AG08395 (cell line): ENCODE measurements at places on chromosomes 4 and X.
A peak's percentile ranks its signal among the peaks of the same experiment; 100 is the strongest.

DNA sequence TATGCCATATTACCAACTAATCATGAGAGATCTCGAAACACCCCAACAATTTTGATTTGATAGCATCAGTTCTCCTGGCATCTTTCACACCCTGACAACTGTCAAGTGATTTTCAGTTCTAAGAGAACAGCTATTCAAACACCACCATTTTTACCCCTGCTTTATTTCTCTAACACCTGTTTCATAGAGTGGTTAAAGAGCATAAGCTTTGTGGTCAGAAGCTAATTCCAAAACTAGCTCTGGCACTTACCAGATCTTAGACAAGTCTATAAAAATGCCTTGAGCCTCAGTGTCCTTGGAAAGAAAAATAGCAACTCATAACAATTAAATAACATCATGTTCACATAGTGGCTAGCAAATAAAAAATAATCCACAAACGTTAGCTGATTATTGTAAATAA, 17.9 kb downstream of the PPA2 start:
- DNase-seq, result no peak

- no peak for DNase-seq
Measured at GRCh38 chr4:30868111-30868895, 148.1 kb downstream of the PCDH7 start.

GRCh38 chr4:140048419-140048995, 105.5 kb downstream of the MAML3 start:
- DNase-seq, result no peak

- no peak for DNase-seq
Measured at GRCh38 chr4:164212714-164213113, 541.2 kb upstream of the SMIM31 start.

GRCh38 chr4:12137575-12137974, 708.9 kb upstream of the HS3ST1 start:
- DNase-seq, result no peak

DNA sequence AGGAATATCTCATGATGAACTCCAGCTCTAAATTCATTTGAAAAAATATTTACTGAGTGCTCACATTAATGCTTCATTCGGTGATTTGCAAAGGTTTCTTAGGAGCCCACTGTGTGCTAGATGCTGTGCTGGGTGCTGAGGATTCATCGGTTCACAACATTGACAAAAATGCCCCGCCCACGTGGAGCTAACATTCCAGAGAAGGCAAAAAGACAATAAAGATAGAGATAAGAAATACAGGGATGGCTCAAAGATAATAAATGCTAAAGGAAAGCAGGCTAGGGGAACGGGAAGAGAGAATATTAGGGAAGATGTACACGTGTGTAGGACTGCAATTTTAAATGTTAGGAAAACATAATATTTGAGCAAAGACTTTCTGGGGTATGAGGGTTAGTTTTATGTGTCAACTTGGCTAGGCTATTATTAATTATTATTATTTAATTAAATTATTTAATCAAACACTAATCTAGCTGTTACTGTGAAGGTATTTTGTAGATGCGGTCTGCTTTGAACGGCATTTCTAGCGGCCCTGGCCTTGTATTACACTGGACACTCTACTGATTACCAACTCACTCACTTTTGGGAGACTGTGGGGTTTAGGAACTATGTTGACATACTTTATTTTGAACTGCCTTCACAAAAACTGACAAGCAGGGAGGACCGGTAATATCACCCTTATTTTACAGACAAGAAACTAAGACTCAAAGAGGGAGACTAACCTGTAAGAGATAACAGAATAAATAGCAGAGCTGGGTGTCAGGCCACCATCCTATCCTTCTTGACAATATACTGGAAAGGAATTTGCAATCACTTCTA, 61.9 kb upstream of the IRF2 start:
- DNase-seq, result no peak

DNA sequence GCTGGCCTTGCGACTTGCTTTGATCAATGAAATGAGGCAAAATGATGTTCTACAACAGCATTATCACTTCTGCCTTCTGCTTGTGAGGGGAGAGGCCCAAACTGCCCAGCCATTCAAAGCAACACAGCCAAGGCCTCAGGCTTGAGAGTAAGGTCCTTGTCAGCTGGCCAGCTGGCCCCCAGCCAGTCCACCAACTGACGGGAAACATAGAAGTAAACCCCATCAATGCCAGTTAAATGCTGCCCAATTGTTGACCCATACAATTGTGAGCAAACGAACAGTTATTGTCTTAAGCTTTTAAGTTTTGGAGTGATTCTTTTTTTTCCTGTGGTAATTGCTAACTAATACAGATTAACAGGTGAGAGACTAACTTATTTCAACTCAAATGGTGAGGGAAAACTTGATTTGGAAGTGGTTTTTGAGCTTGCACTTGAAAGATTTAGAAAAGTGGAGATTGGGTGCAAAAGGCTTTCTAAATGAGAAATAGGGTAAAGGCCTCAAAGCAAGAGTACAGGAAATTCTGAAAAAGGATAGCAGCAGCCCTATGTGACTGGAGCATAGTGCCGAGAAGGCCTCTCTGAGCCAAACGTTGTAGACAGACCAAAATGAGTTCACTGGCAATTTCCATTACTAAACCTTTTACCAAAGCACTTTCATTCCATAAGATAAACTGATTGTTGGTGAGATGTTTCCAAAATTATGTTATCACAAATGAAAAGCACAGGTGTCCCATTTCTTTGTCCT, 66.9 kb downstream of the ARHGEF38 start:
- DNase-seq, result no peak

GRCh38 chr4:15413010-15413622, 14.7 kb upstream of the C1QTNF7 start:
- no peak for DNase-seq

GRCh38 chrX:18793601-18794089, 86.2 kb downstream of the PPEF1 start:
- DNase-seq, result no peak

DNA sequence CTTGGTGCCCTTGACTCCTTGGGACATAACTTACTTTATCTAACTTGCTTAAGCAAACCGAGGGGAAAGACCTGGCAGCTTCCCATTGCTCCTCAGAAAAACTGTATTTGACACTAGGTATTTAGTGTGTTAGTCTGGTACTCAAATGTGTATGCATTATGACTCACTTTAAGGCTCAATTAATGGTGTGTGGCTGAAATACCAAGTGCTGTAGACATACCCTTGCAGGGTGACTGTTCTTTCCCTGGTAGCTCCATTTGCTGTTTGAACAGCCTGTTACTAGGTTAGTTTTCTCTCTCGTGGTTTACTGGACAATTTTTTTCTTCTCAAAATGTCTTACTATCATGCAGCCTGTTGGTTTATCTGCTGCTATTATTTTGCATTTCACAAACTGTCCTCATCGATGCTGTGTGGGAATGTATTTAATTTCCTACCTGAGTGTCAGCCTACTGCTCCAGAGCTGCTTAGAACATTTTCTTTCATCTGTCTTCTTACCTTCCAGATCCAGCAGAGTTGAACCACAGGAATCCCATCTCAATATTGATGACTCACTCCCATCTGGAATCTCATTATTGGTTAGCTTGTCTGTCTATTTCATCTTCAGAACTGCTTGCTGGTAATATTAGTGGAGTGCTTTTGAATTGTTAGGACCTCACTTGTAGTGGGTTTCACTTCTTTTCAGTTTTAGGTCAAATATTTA, 158.0 kb upstream of the FAT1 start:
- peak; percentile 58 for DNase-seq

DNA sequence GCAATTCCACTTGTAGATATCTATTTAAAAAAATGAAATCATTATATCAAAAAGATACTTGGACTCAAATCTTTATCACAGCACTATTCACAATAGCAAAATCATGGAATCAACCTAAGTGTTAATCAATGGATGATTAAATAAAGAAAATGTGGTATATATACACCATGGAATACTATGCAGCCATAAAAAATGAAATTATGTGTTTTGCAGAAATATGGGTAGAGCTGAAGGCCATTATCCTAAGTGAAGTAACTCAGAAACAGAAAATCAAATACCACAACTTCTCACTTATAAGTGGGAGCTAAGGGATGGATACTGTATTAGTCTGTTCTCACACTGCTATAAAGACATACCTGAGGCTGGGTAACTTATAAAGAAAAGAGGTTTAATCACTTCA, 14.3 kb upstream of the INTU start:
- DNase-seq, result no peak

DNA sequence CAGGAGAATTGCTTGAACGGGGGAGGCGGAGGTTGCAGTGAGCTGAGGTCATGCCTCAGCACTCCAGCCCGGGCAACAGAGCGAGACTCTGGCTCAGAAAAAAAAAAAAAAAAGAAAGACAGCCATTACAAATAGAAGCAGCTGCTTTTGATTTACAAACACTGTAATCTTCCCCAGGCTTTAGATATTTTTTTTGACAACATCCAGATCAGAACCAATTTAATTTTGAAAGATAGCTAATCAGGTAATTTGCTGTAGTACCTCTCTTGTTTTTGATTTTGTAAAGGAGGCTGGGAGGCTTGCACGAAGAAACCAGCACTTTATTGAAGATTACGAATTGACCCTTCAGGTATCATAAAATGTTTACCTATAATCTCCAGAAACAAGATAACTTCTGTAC, 107.0 kb downstream of the LDB2 start:
- no peak for DNase-seq

DNA sequence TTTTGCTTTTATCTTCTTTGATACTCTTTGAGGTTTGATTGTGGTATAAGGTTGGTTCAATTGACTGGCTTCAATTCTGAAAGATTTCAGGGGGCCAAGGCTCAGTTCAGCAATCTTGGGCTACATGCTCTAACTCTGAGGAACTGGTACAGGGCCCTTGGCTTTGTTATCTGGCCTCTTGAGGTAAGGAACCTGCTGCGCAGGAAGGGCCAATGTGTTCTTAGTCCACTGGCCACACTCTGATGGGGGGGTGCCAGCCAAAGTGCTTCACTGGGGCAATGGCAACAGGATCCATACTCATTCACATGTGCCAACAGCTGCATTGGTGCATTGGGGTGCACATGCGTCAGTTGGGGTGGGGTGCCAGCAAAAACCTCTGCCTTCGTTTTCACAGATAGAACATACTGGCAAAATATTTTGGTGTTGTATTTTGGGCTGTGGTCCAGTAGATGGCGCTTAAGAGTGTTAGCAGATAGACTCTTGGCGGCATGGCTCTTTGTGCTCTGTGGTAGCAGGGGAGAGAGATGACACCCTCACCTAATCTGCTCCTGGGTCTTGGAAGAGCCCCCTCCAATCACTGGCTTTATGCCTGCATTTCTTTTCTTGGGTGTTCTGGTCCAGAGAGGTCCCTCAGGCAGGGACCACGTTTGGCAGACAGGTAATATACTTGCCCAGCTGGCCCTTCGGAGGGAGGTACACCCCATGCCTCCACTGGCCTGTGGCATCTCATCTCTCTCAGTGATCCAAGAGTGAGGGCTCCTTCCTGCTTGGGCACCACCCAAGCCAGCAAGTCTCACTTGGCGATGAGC, 42.9 kb downstream of the NDST3 start:
- DNase-seq, result peak; percentile 32

DNA sequence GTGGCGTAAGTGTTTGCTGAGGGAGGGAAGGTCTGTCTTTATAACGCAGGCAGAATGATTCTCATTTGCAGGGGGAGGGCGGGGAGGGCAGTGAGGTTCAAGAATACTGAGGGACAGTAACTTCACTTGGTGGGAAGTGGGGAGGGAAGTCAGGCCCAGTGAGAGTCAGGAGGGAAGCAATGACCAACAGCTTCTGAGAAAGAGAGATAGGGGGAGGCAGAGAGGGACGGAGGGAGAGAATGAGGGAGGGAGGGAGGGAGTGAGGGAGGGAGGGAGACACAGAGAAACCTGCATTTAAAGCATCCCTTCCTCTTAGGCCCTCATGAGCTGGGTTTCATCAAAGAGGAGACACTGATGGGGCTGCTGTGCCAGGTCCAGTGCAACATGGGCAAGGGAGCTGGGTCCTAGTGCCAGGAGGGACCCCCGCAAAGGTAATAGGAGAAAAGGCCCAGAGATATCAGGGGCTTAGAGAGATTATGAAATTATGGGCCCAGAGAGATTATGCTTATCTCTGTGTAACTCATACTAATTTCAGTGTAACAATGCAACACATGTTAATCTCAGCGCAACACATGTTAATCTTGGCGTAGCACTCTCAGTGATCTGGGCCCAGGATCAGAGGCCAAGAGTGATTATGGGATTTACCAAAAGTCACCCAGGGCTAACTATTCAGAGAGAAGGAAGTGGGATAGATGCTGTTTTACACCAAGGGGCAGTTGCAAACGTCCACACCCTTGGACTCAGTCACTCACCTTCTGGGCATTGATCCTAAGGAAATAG, 112.1 kb downstream of the DRD5 start:
- no peak for DNase-seq

- no peak for DNase-seq
Measured at GRCh38 chrX:54397113-54397512, 39.3 kb upstream of the WNK3 start.

DNA sequence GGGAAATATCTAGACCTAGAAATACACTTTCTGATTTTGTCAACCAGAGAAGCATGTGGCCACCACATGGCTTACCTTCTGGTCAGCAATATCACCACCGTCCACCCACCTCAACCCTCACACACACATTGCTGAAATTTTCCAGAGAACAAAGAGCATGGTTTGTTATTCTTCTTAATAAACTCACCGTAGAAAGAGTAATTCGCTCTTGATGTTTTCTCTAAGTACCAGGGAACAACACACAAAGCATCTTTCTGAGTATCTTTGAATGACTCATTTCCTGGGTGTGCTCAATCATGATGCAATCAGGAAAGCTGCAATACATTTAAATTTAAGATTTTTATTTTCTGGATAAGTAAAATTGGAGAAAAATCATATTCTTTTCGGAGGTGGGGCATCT, 24.7 kb upstream of the LRAT start:
- DNase-seq, result no peak

DNA sequence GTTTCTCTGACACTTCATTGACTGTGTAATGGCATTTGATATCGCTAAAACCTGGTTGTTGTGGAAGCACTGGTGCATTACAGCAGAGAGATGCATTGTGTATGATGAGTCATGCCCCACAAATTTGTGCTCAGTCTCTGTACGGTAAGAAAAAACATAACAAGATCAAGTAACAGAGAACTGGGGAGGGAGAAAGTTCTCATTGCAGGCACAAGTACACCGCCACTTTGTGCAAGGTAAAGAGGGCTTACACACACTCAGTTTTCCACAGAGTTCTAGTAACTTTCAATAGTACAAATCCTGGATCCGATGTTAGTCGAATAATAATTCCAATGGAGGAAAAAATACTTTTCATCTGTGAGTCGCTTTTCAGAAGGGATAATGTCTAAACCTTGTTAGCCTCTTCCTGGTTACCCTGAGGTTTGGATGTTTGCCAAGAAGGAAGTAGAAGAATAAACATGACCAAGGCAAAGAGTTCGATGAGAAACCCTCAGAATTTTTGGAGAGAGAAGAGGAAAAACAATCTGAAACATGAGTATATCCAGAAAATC, 512.5 kb upstream of the SLIT2 start:
- peak; percentile 60 for DNase-seq

- DNase-seq, result no peak
Measured at GRCh38 chr4:179728305-179728704, 2286.1 kb upstream of the AGA start.

- no peak for DNase-seq
Measured at GRCh38 chr4:1246111-1246881, 2.6 kb downstream of the CTBP1 start.
